Ovary (tissue), 10 donors: ENCODE measurements at places on chromosomes 16 and 17. TPM values are rescaled to one million over a fixed set of nuclear protein-coding genes. Genes with fewer than 3 reads are reported as not detected.
A peak's percentile ranks its signal among the peaks of the same experiment; 100 is the strongest.

The KRTAP4-6 gene
- total RNA-seq = not detected

The DNASE1L2 gene
- total RNA-seq = 0.75 TPM

The EPN3 gene
- 18.3 TPM for total RNA-seq

The RUNDC3A gene
- total RNA-seq = 1.5 TPM

GRCh38 chr16:51545951-51546350 is 394.9 kb upstream of the SALL1 start:
- H3K36me3 ChIP-seq = no peaks in the 10 kb centered on the region
- no peaks in the 10 kb centered on the region for H3K27me3 ChIP-seq
- no peak overlapping the region for H3K4me3 ChIP-seq

DNA sequence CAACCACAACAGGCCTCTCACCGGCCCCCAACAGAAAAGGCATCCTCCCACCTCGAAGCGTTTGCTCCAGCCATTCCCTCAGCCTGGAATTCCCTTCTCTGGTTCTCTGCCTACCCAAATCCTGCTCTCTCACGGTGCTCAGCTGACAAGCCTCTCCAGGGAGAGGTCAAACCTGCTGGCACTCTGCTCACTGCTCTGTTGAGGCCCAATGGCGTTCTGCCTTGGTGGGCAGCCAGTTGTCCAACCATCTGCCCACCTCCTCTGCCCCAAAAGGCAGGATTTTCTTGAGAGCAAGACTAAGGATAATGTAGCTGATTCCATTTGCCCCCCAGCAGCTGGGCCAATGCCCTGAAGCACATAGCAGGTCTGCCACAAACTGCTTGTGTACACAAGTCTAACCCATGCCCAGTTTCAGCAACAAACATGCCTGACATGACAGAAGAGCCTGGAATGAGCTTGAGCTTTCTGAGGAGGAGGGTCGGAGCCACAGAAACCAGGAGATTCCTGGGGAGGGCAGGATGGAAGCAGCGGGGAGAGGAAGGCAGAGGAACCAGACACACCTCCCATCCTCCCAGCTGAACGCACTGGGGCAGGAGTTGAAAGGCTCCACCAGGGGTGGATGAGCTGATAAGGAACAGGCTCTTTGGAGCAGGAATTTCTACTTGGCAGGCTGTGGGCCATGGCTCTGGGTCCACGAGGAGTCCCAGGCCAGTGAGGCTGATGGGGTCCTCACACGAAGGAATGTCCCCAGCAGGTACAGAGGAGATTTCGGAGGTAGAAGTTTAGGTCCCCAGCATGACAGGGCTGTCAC is 23.9 kb downstream of the ARHGAP27 start:
- no peaks in the 10 kb centered on the region for H3K36me3 ChIP-seq
- H3K27ac ChIP-seq = no peak overlapping the region
- H3K4me1 ChIP-seq = peaks cover 4% of the 10 kb centered on the region
- no peak overlapping the region for H3K4me3 ChIP-seq
- DNase-seq = no peak

DNA sequence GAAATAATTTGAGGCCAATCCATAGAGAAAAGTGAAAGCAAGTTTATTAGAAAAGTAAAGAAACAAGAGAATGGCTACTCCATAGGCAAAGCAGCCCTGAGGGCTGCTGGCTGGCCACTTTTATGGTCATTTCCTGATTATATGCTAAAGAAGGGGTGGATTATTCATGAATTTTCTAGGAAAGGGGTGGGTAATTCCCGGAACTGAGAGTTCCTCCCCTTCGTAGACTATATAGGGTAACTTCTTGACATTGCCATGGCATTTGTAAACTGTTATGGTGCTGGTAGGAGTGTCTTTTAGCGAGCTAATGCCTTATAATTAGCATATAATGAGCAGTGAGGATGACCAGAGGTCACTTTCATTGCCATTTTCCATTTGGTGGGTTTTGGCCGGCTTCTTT is 4.4 kb downstream of the DHRS7B start:
- no peak for DNase-seq
- H3K27ac ChIP-seq = no peak overlapping the region
- no peaks in the 10 kb centered on the region for H3K27me3 ChIP-seq
- H3K4me1 ChIP-seq = peaks cover 3% of the 10 kb centered on the region
- H3K4me3 ChIP-seq = no peak overlapping the region

DNA sequence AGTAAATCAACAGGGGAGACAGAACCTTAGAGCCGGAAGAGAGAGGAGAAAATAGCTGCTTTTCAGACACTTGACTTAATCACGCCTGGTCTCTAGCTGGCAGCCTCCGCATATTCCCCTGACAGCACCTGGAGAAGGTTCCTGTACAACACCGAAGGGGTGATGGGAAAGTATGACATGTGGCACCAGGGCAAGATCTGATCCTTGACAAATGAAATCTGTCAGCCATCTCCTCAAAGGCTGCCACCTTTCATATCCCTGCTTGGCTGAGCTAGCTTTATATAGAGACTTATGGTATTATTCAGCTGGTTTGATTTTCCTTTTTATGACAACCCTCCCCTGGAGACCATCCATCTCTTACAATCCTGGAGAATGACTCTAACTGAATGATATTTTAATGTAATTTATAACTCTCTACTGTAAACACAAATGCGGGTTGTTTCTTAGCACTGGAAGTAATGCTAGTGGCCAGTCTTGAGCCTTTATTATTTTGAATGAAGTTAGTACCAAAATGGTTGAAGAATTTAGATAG is 1205.3 kb upstream of the CDH8 start:
- no peaks in the 10 kb centered on the region for H3K27me3 ChIP-seq
- no peak for DNase-seq
- no peak overlapping the region for H3K4me3 ChIP-seq
- no peaks in the 10 kb centered on the region for H3K36me3 ChIP-seq

- H3K36me3 ChIP-seq = no peaks in the 10 kb centered on the region
- peaks cover 7% of the 10 kb centered on the region for H3K4me1 ChIP-seq
- no peak for DNase-seq
These were observed 35.5 kb downstream of the UBN1 start for GRCh38 chr16:4882633-4883285.

DNA sequence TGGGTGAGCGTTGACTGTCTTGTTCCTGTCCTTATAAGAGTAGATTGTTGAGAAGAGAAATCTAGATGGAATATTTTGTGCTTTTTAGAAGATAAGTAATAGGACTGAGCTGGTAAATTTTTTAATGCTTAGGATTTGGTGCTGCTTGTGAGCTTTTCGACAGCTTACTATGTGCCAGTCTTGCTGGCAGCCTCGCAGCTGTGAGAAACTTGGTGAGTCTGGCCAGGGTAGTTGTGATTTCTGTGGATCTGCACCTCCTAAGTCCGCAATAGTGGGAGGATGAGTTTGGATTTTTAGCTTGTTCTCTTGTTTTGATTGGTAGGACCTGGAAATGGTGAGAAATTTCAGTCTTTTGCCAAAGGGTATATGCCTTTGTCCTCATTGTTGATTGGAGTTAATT is 3.6 kb downstream of the SOCS7 start:
- H3K4me3 ChIP-seq = no peak overlapping the region
- no peaks in the 10 kb centered on the region for H3K27me3 ChIP-seq
- H3K36me3 ChIP-seq = no peaks in the 10 kb centered on the region
- H3K4me1 ChIP-seq = peaks cover 13% of the 10 kb centered on the region
- no peak overlapping the region for H3K27ac ChIP-seq

DNA sequence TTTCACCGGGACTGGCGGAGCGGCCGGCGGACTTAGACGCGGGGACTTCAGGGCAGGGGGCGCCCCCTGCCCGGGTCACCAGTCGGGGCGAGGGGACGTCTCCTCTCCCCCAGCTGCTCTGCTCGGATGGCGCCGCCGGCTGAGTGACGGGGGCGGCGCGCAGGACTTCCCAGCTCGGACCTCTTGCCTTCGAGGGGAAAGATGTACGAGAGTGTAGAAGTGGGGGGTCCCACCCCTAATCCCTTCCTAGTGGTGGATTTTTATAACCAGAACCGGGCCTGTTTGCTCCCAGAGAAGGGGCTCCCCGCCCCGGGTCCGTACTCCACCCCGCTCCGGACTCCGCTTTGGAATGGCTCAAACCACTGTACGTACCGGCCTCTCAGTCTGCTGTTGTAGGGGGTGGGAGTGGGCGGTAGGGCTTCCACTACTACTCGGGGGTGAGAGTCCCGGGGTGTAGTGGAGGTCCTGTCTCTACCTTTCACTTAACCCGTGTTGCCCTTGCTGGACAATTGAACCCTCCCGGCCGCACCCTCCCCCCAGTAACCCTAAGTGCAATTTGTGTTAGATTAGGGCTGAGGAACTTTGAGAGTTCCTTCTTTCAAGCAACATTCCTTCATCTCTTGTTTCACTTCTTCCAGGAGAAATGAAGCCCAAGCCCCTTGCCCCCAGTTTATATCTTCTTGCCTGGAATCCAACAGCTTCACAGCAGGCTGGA is 21.9 kb downstream of the GJD3 start:
- peak overlapping the region; percentile 84 for H3K27ac ChIP-seq
- H3K4me3 ChIP-seq = peak overlapping the region; percentile 68
- no peaks in the 10 kb centered on the region for H3K36me3 ChIP-seq
- peaks cover 26% of the 10 kb centered on the region for H3K4me1 ChIP-seq
- DNase-seq = peak; percentile 43
- no peaks in the 10 kb centered on the region for H3K27me3 ChIP-seq

DNA sequence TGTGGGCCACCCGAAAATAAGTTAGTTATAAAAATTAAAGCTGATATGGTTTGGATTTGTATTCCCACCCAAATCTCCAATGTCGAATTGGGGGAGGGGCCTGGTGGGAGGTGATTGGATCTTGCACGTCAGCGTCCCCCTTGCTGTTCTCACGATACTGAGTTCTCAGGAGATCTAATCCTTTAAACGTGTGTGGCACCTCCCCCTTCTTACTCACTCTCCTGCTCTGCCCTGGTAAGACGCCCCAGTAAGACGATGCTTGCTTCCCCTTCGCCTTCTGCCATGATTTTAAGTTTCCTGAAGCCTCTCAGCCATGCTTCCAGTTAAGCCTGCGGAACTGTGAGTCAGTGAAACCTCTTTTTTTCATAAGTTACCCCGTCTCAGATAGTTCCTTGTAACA is 35.4 kb downstream of the SYCE1L start:
- H3K36me3 ChIP-seq = no peaks in the 10 kb centered on the region
- no peak overlapping the region for H3K4me3 ChIP-seq
- H3K27me3 ChIP-seq = no peaks in the 10 kb centered on the region

DNA sequence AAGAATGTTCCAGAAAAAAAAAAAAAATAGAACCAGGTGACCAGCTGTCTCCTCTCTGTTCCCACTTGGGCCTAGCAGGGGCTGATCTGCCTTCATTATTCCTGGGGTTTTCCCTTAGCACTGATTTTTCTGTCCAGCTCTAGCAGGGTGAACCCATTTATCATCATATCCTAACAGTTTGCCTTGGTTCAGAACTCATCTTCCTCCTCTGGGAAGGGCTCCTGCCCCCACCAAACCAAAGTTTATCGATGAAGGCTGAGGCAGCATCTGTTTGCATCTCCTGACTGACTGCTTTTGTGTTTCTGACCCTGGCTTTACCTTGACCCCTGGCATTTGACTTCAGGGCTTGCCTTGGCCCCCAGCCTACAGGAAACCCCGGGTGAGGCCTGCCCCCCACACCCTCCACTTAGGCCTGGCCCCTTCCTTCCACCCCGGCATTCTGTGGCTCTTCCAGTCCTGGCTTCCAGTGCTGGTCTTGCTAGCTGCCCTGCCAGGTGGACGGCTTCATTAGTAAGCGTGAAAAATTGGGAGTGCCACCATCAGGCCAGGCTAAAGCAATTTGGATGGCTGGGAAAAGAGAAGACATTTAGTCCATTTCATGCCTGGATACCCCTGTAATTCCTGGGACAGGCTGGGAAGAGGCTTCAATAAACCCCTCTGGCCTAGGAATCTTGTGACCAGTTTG is 164.9 kb downstream of the CCDC182 start:
- DNase-seq = no peak
- peaks cover 15% of the 10 kb centered on the region for H3K4me1 ChIP-seq
- no peak overlapping the region for H3K4me3 ChIP-seq
- no peaks in the 10 kb centered on the region for H3K27me3 ChIP-seq
- H3K27ac ChIP-seq = no peak overlapping the region

DNA sequence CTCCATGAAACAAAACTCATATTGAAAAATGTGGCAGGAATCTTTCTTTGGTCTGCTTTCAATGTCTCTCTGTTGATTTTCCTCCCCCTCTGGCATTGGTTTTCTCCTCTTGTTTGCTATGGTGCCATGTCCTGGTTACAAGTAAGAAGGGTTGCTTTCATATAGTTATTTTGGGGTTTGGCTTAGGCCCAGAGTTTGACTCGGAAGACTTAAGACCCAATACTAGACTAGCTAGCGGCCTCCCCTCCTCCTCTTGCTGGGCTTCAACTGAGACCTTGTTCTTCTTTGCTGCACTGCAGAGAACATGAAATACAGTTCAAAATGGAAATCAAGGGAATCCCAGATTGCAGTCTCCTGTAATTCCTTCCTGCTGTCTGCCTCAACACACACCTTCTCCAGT is 30.0 kb upstream of the CLEC18A start:
- no peak overlapping the region for H3K4me3 ChIP-seq
- H3K27ac ChIP-seq = no peak overlapping the region
- H3K27me3 ChIP-seq = no peaks in the 10 kb centered on the region
- peaks cover 9% of the 10 kb centered on the region for H3K4me1 ChIP-seq
- DNase-seq = peak; percentile 1

- no peaks in the 10 kb centered on the region for H3K36me3 ChIP-seq
- DNase-seq = no peak
- no peak overlapping the region for H3K4me3 ChIP-seq
- H3K4me1 ChIP-seq = no peaks in the 10 kb centered on the region
These were observed 17.8 kb upstream of the EMP2 start for GRCh38 chr16:10598157-10598556.

DNA sequence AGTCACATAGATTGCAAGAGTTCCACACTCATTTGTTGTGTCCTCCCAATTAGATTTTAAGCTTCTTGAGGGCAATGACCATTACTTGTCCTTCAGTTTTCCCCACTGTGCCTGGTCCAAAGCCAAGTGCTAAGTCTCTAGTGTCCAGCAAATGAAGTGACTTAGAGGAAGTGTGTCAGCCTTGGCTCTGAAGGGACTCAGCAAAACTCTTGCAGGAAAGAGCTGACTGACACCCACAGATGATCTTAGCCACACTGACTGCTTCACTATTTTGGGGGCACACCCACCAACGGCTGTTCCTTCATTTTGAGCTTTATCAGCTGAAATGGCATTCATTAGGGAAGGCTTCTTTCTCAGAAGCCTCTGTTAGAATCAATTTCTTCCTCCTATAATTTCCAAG is 358.1 kb downstream of the UTP18 start:
- peaks cover 6% of the 10 kb centered on the region for H3K4me1 ChIP-seq
- H3K4me3 ChIP-seq = no peak overlapping the region
- H3K27ac ChIP-seq = no peak overlapping the region

DNA sequence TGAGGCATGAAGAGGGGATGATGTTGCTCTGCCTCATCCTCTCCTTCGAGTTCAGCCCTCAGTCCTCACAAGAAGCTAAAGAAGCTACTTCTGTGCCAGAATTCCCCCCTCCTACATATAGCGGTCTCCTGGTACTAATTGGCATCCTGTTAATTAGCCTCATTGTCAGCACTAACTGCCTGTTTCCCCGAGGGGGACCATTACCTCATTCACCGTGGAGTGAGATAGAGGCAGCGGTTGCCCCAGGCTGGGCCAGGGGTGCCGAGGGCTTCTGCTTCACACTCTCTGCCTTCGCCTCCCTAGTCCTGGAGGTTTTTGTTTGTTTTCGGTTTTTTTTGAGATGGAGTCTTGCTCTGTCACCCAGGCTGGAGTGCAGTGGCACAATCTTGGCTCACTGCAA is 5.7 kb upstream of the MINK1 start:
- no peaks in the 10 kb centered on the region for H3K27me3 ChIP-seq
- DNase-seq = no peak
- H3K4me3 ChIP-seq = no peak overlapping the region

- no peak overlapping the region for H3K4me3 ChIP-seq
- no peaks in the 10 kb centered on the region for H3K36me3 ChIP-seq
- no peaks in the 10 kb centered on the region for H3K27me3 ChIP-seq
- no peak overlapping the region for H3K27ac ChIP-seq
- no peak for DNase-seq
- H3K4me1 ChIP-seq = no peaks in the 10 kb centered on the region
These were observed 9.5 kb downstream of the MRPL27 start for GRCh38 chr17:50363217-50364060.
